ENCODE measurements at places on chromosomes 1 and 21. TPM values are rescaled to one million over a fixed set of nuclear protein-coding genes. Genes with fewer than 3 reads are reported as not detected.

Gene TTC39A
- 33.6 TPM for total RNA-seq

DNA sequence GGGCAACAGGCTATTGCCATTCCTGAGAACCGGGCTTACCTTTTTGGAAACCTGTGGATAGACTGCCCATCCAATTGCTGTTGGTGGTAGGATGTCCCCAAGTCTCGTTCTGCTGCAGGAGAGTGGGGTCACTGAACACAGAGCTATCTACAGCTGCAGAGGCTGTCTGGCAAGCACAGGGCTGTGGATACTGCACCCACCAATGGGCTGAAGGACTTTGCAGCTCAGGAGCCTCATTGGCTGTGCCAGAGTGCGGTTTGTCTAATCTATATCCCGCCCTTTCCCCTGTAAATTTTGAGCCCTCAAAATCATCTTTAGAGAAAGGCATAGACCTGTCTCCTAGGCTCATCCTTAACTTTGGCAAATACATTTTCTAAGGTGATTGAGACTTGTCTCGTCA is 15.3 kb downstream of the RNF187 start:
- no peak overlapping the region for H3K4me3 ChIP-seq
- no peak for DNase-seq
- H3K27ac ChIP-seq = no peak overlapping the region
- H3K4me1 ChIP-seq = no peaks in the 10 kb centered on the region
- H3K36me3 ChIP-seq = no peaks in the 10 kb centered on the region

DNA sequence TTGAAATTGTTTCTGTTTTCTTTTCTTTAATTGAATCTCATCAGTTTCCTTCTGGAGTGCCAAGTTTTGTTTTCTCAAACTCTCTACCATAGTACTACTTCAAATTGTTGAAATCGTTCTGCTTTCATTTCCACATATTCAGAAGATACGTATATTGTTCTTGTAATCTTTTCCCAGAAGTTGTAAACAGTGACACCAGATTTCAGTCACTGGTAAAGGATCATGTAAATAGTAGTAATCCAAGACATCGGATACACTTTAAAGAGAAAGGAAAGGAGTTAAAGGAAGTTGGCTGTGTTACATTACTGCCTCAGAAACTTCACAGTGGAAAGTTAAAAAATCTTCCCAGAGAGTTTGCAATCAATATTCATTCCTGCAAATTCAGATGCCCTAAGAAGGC is 67.5 kb downstream of the RGL1 start:
- H3K36me3 ChIP-seq = no peaks in the 10 kb centered on the region
- DNase-seq = peak; percentile 29
- H3K4me3 ChIP-seq = no peak overlapping the region
- peak overlapping the region; percentile 7 for H3K27ac ChIP-seq
- no peaks in the 10 kb centered on the region for H3K27me3 ChIP-seq
- H3K4me1 ChIP-seq = peaks cover 14% of the 10 kb centered on the region

DNA sequence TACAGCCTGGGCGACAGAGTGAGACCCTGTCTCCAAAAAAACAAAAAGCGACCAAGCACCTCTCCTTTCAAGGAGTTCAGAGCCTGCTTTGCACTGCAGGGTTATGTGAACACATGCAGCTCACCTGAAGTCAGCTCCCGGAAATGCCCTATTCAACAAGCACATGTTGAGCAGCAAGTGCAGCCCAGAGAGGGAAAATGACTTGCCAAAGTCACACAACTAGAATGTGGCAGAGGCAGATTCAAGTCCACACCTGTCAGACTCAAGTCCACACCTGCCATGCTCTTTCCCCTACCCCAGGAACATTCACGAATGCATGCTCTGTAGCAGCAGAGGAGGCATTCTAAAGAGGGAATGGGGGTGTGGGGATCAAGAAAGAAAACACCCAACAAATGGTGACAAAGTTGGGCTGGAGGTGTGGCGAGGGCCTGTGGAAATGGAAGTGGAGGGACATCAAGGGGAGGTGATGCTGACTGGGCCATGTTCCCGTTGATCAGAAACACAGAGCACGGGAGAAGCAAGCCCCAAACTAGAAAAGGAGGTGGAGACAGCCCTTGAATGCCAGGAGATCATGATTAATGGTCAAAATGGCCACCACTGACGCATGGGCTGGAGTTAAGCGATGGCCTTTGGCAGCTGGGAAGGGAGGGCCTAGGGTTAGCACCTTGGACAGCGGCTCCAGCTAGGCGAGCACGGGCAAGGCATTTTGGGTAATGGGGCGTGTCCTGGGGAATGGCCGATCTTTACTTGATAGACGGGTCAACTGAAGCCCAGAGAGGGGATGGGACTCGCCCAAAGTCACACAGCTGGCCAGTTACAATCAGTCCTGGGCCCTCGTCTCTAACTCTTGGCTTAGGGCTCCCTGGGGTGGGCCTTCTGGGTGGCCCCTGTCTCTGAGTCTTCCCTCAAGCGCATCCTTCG is 21.5 kb downstream of the RAP1GAP start:
- H3K27me3 ChIP-seq = peaks cover 66% of the 10 kb centered on the region
- H3K4me1 ChIP-seq = peaks cover 17% of the 10 kb centered on the region
- H3K27ac ChIP-seq = no peak overlapping the region
- no peaks in the 10 kb centered on the region for H3K36me3 ChIP-seq

GRCh38 chr1:63691701-63692425 is 82.0 kb upstream of the ROR1 start:
- no peak overlapping the region for H3K4me3 ChIP-seq
- H3K4me1 ChIP-seq = peaks cover 31% of the 10 kb centered on the region
- no peaks in the 10 kb centered on the region for H3K27me3 ChIP-seq
- H3K36me3 ChIP-seq = no peaks in the 10 kb centered on the region

Gene LIN28A
- not detected for total RNA-seq

GRCh38 chr1:21472861-21473260 is 32.9 kb downstream of the NBPF3 start:
- DNase-seq = no peak
- H3K27ac ChIP-seq = no peak overlapping the region
- no peaks in the 10 kb centered on the region for H3K27me3 ChIP-seq
- H3K4me1 ChIP-seq = no peaks in the 10 kb centered on the region

- H3K4me1 ChIP-seq = no peaks in the 10 kb centered on the region
- DNase-seq = no peak
- H3K4me3 ChIP-seq = no peak overlapping the region
- no peaks in the 10 kb centered on the region for H3K36me3 ChIP-seq
- no peaks in the 10 kb centered on the region for H3K27me3 ChIP-seq
Observed at GRCh38 chr1:175963740-175964139, 220.3 kb upstream of the TNR start.

- DNase-seq = peak; percentile 54
- peaks cover 7% of the 10 kb centered on the region for H3K4me1 ChIP-seq
- H3K36me3 ChIP-seq = no peaks in the 10 kb centered on the region
- H3K27ac ChIP-seq = no peak overlapping the region
Observed at GRCh38 chr1:65959896-65960567, 167.3 kb downstream of the PDE4B start.

- peaks cover 4% of the 10 kb centered on the region for H3K4me1 ChIP-seq
- H3K27ac ChIP-seq = no peak overlapping the region
- H3K36me3 ChIP-seq = peaks cover 10% of the 10 kb centered on the region
- DNase-seq = no peak
- no peak overlapping the region for H3K4me3 ChIP-seq
Observed at GRCh38 chr1:24424207-24424606, 8.6 kb downstream of the NIPAL3 start.
